Astrocyte of the spinal cord (primary cell): ENCODE measurements at places on chromosomes 1 and 21.

- peak; percentile 87 for DNase-seq
Observed at GRCh38 chr1:25343872-25344271, 5.7 kb downstream of the TMEM50A start.

DNA sequence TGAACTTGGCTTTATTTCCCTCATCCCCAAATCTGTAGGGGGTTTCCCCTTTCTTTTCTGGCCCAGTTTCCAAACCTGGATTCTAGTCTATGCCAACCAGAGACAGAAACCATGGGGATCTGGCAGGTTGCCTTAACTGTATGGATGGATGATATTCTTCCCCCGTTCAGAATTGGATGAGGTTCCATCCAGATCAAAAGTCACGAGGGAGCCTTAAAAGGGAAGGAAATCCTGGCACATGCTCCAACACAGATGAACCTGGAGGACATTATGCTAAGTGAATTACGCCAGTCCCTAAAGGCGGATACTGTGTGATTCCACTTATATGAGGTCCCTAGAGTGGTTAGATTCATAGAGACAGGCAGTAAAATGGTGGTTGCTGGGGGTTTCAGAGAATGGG is 124.4 kb downstream of the HUNK start:
- DNase-seq, result no peak

DNA sequence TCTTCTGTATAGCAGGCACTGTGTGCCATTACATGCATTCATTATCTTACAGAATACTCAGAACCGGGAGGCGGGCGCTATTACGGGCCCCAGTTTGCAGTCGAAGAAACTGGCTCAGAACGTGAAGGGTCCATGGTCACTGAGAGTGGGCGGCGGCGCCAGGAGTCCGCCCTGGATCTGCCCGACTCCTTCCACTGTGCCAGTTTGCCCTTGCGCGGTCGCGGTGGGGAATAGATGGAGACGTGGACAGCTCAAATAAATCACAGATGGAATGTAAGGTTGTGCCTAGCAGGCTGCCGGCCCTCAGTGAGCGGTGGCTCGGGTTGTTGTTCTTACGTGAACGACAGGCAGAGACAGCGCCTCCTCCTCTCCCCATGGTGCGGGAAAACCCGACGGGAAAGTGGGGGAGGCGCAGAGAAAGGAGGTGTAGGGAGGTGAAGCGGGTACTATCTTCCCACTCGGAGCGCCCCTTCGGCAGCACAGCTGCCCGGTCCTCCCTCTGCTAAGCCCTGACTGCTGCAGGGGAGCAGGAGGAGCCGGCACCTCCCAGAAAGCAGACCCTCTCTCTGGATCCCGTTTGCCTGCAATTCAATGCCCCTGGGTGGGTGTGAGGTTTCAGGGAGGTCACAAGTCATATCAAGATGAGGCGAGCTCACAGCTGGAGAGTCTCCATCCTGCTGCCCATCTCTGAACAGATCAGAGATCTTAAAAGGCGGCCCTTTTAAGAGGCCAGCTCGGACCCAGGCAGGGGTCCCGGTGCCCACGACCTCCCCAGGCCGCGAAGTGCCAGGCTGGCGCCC is 1.1 kb downstream of the COL9A2 start:
- DNase-seq, result no peak

DNA sequence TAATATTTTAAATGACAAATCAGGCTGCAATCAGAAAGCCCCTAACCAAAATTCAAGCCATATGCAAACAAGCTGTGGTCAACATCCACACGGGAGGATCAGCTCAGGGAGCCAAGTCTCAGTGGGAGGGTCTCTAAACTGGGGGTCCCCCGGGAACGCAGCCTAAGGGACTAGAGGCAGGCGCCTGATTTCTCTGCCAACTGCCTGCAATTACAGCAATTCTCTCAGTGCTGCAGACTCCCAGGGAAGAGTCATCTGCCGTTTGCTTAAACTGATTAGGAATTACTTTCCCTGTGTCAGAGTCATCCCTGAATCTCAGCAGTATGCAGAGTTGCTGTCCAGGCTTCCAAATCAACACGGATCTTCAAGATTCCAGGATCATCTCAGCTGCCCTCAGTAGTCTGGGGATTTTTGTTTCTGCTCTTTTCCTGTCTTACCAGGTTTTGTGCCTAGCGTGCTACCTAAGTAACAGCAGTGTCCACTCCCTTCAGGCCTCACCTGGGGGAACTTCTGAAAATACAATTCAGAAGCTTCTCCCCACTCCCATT is 247.8 kb downstream of the RRAGC start:
- DNase-seq, result no peak

GRCh38 chr1:79255421-79255820 is 248.9 kb upstream of the ADGRL4 start:
- DNase-seq, result no peak

GRCh38 chr1:83761167-83762038 is 237.5 kb downstream of the TTLL7 start:
- no peak for DNase-seq

DNA sequence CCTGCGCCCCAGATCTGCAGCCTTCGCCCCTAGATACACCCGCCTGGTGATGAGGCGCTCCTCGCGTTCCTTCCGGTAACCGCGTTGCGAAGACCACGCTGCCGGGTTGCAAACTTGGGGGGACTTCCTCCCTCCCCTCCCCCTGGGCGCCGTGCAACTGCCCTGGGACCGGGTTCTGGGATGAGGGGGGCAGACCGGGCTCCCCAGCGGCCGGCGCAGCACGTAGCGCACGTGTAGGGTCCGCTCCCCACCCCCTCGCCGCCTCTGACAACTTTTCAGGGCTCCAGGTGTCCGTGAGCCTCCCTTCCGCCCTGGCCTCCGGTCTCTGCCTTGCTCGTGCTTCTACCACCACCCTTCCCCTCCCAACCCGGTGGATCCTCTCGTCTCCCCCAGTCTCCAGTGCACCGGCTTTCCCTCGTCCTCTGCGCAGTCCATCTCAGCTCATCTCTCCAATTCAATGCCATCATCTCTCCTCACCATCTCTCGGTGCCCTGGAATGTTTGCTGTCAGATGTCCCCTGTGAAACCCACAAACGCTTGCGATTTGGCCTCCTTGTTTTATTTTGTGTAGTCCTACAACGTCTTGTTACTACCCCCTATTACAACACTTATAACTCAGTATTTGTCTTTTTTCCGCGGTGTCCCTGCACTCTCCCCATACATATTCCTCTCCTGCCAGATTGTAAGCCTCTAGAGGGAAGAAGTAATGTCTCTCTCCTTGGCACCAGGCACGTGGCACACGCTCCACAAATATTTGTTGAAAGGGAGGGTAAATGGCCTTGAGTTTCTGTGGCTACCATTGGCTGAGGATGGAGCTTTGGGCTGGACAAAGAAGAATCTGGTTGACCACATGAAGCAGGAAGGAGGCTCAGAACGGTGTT is 782 bp downstream of the PCAT6 start:
- no peak for DNase-seq

DNA sequence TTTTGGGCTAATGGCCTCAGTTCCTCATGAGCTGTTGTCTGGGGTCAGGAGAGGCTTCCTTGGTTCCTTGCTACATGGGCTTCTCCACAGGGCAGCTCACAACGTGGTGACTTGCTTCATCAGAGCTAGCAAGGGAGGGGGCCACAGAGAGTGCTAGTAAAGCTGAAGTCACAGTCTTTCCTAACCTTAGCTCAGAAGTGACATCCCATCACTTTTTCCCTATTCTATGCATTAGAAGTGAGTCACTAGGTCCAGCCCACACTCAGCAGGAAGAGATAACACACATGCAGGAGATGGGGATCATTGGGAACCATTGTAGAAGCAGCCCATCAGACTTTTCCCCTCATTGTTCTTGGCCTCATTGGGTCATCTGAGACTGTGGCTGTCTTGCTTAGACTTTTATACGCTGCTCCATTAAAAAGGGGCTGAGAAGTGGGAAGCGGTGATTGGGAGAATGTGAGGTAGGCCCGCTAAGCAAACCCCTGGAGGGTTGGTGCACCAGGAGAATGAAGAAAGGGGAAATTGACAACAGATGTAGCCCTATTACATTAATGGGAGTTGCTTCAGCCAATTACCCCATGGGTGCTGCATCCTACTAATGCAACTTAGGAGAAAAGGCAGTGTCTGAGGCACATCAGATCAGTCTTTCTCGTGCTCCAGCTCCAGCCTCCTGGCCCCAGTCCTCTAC is 22.1 kb upstream of the IGSF21 start:
- DNase-seq, result no peak

DNA sequence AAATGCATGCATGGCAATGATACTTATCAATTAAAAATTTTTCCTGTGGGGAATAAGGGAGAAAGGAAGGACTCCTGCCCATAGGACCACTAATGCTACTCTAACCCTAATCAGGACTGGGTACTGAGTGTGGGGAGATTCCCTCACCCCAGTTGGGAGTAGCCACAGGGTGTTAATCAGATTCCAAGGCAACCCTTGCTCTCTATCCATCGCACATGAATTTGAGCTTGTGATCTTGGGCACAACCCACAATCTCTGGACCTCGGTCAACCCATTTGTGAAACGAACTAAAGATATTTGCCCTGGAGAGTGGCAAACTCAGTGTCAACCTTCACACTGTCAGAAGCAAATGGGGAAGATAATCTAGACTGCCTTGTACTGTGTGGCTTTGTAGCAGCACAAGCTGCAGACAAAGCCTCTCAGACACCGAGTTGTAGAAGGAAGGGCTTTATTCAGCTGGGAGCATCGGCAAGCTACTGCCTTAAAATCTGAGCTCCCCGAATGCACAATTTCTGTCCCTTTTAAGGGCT is 69.5 kb downstream of the SERINC2 start:
- no peak for DNase-seq

- no peak for DNase-seq
Observed at GRCh38 chr1:91799159-91799558, 86.8 kb downstream of the TGFBR3 start.

GRCh38 chr1:98991127-98992012 is 13.3 kb downstream of the PLPPR5 start:
- peak; percentile 97 for DNase-seq

GRCh38 chr1:193806079-193807048 is 620.0 kb upstream of the B3GALT2 start:
- no peak for DNase-seq

DNA sequence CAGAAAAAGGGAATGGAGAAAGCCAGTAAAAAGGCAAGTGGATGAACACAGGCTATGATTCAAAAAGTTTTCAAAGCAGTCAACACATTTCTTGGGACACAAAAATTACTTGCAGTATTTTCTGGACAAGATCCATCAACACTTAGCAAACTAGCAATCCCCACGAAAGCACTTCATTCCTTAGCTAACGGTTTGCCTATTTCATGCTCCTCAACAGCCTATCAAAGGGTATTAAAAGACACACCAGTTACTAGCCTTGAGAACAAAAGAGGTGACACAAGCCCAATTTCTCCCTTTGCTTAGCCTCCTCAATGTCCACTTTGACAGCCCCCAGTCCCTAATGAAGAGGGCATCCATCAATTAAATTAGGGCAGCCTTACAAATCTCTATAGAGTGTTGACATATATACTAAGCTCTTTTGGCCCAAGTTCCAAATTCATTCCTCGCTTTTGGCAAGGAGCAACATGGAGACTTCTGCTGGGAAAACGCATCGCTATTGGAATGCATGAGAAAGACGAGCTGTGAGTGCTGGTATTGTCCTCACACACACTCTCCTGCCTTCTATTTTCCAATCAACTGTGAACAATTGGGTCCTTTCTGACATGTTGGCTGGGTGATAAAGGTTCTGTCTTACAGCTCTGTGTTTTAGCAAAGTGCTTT is 180.0 kb downstream of the TNR start:
- DNase-seq, result no peak

DNA sequence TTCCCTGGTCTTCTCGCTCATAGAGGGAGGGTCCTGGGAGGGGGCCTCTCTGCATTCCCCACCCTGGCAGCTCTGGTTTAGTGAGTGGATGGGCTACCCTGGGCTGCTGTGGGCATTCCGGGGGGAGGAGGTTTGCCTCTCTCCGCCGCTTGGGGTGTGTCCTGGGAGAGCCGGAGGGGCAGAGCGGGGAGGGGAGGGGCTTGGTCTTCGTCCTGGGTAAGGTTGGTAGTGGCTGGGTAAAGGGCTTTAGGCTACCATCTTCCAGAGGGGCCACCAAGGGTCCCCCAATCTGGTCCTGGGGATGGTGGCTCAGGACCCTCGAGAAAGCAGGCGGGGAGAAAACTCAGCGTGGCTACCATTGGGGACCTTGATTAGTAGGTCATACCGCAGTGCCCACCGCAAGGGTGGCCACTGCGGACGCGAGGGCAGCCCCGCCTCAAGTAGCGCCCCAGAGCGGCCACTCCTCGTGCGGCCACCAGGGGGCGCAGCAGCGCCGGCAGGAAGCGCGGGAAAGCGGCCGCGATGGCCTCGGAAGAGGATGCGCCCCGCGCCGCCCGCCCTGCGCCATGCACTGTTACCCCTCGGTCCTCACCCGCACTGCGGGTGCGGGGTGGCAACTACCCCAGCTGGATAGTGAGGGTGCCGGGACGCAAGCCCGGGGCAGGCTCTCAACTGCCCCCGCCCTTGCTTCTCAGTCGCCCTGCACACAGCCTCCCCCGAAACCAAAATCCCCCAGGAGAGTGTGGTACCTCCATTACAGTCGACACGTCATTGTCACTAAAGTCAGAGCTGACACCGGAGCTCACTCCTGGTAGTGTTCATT is 44.1 kb upstream of the SLC25A33 start:
- peak; percentile 38 for DNase-seq

DNA sequence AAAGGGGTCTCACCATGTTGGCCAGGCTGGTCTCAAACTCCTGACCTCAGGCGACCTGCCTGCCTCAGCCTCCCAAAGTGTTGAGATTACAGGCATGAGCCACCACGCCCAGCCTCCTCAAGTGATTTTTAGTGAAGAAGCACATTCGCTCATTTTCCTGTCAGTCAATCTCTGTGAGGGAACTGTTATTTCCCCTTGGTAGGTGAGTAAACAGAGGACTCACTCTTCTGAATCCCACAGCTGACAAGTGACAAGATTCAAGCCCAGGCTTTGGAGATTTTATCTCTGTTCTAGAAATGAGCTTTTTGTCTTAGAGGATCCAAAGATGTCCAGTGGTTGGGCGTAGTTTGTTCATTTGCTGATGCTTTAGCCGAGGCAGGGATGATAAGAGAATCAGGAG is 43.9 kb upstream of the TACSTD2 start:
- DNase-seq, result no peak

GRCh38 chr1:2604156-2604843 is 17.7 kb downstream of the PRXL2B start:
- DNase-seq, result no peak

- no peak for DNase-seq
Observed at GRCh38 chr1:14853518-14853917, 255.0 kb downstream of the KAZN start.

GRCh38 chr1:76227621-76228020 is 153.1 kb downstream of the ST6GALNAC3 start:
- DNase-seq, result no peak

DNA sequence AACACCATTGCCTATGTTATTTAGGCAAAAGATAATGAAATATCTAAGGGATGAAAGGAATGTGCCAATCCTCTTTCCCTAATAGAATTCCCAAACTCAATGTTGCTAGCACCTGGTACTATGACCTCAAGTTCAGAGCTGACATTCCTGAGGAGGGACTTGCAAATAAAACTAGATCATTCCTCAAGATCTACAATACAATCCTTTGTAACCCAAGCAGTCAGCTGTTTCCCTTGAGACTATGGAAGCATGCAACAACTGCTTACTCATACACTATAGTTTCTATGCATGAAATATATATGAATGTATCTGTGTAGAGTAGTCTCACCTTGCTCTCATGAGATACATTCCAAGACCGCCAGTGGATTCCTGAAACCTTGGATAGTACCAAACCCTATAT is 65.0 kb downstream of the ABL2 start:
- peak; percentile 51 for DNase-seq

GRCh38 chr1:26994020-26994786 is 711 bp downstream of the TRNP1 start:
- no peak for DNase-seq
